ENCODE measurements at places on chromosomes 12 and 14. TPM values are rescaled to one million over a fixed set of nuclear protein-coding genes. Genes with fewer than 3 reads are reported as not detected.
A peak's percentile ranks its signal among the peaks of the same experiment; 100 is the strongest.

- no peak overlapping the region for H3K27ac ChIP-seq
- no peaks in the 10 kb centered on the region for H3K27me3 ChIP-seq
- peaks cover 13% of the 10 kb centered on the region for H3K4me1 ChIP-seq
- no peaks in the 10 kb centered on the region for H3K36me3 ChIP-seq
Observed at GRCh38 chr12:54442099-54442498, 23.0 kb upstream of the ITGA5 start.

- no peaks in the 10 kb centered on the region for H3K27me3 ChIP-seq
- no peak for DNase-seq
- no peak overlapping the region for H3K4me3 ChIP-seq
- peaks cover 10% of the 10 kb centered on the region for H3K36me3 ChIP-seq
- H3K27ac ChIP-seq: no peak overlapping the region
- no peaks in the 10 kb centered on the region for H3K4me1 ChIP-seq
Observed at GRCh38 chr14:93266127-93266526, 59.1 kb downstream of the UBR7 start.

GRCh38 chr14:103699901-103700752 lies 15.1 kb downstream of the XRCC3 start:
- peaks cover 51% of the 10 kb centered on the region for H3K36me3 ChIP-seq
- peaks cover 27% of the 10 kb centered on the region for H3K4me1 ChIP-seq
- H3K27ac ChIP-seq: no peak overlapping the region
- no peak for DNase-seq

- no peak overlapping the region for H3K4me3 ChIP-seq
- H3K27ac ChIP-seq: no peak overlapping the region
- DNase-seq: no peak
- H3K27me3 ChIP-seq: no peaks in the 10 kb centered on the region
- no peaks in the 10 kb centered on the region for H3K4me1 ChIP-seq
Observed at GRCh38 chr14:37810094-37810801, 214.8 kb downstream of the TTC6 start.

- H3K27ac ChIP-seq: peak overlapping the region; percentile 88
- no peaks in the 10 kb centered on the region for H3K27me3 ChIP-seq
- peaks cover 7% of the 10 kb centered on the region for H3K36me3 ChIP-seq
- peak overlapping the region; percentile 74 for H3K4me3 ChIP-seq
Observed at GRCh38 chr14:22955702-22956569, 954 bp downstream of the HAUS4 start.

The TCL1B gene
- not detected for total RNA-seq
